ENCODE measurements at places on chromosomes 7 and 10.

- DNase-seq: no peak
Measured at GRCh38 chr7:127393368-127394058, 1.0 kb upstream of the ZNF800 start.

DNA sequence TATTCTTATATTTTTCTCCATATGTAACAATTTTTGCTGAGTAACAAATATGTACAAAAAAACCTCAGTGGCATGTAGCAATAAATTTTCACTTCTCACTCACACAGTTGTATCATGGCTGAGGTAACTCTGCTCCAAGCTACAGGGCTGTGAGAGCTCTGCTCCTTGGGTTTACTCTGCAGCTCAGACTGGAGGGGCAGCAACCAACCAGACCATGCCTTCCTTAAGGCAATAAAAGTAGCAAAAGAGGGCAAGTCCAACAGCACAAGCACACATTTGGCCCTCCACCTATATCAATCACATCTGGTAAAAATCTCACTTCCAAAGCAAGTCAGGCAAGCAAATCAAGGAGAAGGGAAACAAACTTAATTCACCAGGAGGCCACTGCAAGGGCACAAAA, 102.9 kb downstream of the CRPPA start:
- DNase-seq: no peak

DNA sequence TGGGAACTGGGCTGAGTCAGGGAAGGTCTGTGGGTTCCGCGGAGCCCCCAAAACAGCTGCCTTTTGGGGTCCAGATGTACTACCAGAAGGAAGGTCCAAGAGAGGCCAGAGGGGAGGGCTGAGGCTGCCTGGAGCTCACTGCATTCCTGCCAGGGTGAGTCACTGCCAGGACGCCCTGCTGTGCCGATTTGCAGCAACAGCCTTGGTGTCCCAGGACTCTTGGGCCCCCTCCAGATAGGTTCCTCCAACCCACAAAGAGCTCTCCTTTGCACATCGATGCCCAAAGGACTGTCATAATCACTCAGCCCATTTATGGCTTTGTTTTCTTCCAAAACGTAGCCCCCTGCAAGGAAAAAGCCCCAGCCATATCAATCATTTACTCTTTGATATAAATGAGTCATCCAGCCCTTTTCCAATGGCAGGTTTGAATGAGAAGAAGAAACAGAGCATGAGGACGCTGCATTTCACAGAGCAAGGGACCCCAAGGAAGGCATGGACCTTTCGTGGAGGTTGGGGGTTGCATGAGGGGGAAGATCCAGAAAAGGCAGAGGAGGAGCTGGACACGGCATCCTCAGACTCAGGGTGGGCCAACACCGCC, 32.2 kb upstream of the COL13A1 start:
- no peak for DNase-seq

DNA sequence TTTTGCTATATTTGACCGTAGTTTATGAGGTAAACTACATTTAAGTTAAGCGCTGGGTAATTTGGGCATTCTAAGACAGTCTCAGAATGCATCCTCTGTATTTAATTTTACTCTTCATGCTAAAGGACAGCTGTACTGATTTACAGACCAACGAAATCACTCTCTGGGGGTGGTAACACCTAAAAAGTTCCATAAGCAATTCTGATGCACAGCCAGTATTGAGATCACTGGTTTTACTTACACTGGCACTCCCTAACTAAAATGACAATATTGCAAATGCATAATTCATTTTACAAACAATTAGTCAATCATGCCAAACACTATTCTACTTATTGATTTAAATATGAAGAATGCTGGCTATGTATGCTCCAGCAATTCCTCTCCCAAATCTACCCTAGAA, 102.3 kb downstream of the SRPK2 start:
- DNase-seq: no peak

DNA sequence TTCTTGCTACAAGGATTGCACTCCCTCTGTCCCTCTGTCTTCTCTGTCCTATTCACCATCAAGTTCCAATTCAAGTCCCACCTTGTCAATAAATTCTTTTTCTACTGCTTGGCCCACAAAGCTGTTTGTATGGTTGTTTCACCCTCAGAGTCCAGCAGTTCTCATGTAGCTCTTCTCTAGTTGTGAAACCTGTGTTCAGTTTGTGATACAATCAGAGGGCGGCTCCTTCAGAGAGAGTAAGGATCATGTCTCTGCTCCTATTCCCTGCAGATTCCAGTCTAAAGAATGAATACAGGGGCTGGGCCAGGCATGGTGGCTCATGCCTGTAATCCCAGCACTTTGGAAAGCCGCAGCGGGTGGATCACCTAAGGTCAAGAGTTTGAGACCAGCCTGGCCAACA, 126.6 kb upstream of the BET1 start:
- no peak for DNase-seq

DNA sequence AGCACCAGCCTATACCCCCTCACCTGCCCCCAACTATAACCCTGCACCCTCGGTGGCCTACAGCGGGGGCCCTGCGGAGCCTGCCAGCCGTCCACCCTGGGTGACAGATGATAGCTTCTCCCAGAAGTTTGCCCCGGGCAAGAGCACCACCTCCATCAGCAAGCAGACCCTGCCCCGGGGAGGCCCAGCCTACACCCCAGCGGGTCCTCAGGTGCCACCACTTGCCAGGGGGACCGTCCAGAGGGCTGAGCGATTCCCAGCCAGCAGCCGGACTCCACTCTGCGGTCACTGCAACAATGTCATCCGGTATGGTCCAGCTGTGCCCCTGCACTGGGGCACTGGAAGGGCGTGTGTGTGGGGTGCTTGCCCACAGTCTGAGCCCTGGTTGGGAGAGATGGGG, 40.0 kb upstream of the BMPR1A start:
- no peak for DNase-seq

DNA sequence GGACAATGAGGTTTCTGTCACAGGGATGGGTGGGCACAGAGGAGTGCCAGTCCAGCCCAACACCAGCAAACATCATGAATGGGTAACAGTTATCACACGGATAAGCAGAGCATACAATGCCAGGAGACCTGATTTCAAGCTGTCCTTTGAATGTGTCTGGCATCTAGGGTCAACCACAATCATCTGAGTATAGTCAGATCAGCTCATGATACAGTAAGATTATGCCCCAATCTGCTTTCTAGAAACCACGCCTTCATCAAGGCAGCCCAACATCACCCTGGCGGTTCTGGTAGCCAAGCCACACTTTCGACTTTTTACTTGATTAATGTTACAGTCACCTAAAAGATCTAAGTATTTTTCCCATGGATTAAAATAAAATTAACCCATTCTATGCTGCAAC, 10.5 kb downstream of the FAM171A1 start:
- no peak for DNase-seq

DNA sequence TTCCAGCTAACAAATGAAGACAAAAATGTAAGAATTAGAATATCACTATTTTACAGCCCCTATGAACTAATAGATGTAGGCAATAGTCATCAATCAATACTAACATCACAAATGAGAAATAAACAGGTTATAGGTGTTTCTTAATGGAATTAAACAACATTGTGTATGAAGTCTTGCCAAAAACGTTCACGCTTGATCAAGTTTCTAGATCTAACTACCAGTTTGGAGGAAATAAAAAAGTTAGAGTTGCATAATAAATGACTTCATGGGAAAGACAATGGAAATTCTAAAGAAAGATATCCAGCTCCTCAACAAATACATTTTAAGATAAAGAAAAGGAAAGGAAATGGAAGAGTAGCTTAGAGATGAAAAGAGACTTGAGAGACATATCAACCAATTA, 19.7 kb downstream of the TAC1 start:
- no peak for DNase-seq

DNA sequence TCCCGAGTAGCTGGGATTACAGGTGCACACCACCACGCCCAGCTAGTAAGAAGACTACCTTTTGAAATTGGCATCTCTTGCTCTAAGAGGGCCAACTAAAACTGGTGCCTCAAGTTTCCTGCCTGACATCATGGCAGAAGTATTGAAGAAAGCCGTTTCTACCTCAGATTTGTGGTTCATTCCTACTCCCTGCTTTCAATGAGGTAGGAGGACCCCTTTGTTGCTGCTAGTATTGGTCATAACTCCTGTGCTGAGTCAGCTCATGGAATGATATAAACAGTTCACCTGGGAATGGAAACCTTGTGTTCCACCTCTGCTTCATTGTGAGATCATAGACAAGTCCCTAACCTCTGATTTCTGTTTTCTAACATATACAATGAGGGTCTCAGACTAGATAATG, 82.8 kb downstream of the CDK6 start:
- no peak for DNase-seq

- no peak for DNase-seq
Measured at GRCh38 chr10:58282615-58283014, 13.7 kb downstream of the CISD1 start.

- no peak for DNase-seq
Measured at GRCh38 chr10:58554316-58554715, 41.6 kb downstream of the BICC1 start.

DNA sequence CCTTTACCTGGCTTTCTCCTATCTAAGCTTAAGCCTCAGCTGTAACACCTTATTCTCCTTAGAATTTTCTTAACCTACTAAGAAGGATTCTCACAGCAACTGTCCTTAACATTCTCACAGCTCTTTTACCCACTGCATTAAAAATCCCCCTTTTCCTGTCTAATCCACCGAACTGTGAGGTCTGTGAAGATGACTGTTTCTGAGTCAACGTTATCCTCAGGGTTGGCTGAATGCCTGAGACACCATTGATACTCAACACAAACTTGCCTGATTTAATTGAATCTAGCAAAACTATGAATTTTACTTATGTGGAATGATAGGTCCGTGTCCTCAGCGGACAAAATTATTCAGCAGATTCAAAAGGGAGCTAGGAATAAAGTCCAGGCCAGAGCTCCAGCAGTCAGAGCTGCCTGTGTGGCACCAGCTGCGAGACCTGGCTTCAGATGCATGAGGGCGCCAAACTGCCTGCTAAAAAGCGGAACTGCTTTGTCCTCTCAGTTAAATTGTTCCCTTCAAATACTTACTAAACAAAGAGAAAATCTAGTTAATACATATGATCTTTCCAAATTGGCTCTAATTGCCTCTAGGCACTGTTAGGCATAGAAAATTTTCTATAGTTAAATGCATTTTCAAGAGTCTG, 33.4 kb upstream of the VWDE start:
- no peak for DNase-seq

DNA sequence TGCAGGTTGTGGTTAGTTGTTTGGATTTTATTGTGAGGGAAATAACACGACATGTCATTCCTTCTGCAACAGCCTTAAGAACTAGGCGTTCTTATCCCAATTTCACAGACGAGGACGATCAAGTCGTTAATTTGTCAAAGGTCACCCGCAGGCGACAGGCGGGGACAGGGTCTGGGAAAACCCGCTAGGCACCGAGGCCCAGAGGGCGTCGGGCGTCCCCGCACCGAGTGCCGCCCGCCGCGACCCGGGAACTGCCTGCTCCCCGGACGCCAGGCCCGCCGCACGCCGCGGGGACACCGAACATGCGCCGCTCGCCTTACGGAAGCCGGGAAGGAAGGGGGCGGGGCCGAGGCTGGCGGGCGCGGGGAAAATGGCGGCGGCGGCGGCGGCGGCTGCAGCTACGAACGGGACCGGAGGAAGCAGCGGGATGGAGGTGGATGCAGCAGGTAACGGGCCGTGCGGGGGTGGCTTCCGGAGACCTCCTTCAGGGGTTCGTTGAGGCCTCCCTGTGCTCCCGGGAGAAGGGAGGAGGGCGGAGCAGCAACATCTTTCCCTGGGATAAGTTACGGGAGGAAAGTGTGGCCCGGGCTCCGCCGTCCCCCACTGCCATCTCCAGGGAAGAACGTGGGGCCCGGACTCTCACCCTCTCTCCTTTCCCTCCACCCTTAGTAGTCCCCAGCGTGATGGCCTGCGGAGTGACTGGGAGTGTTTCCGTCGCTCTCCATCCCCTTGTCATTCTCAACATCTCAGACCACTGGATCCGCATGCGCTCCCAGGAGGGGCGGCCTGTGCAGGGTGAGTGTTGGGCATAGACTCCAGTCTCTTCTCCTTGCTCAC, at the start of gene COPS6:
TSS of gene COPS6 (plus strand) at position 349 of the 837 bp plus-strand sequence. CDS start at position 371, 22 bp downstream.
- DNase-seq: peak; percentile 81

DNA sequence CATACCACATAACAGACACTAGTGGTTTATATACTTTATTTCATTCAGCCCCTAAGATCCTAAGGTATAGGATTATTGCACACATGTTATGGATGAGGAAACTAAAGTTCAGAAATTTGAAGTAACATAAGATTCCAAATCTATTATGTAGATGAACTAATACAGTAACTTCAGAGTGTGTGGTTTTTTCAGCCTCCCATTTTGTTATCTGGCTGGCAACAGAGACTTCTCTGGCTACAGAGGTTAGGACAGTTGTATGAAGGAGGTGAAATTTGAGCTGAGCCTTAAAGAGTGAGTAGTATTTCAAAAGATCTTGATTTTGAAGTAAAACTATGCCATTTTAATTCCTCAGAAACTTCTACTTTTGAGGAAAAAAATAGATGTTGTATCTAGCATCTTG, 125.4 kb downstream of the MAPK8 start:
- DNase-seq: no peak

GRCh38 chr7:110210941-110211608, 879.9 kb upstream of the LRRN3 start:
- no peak for DNase-seq

DNA sequence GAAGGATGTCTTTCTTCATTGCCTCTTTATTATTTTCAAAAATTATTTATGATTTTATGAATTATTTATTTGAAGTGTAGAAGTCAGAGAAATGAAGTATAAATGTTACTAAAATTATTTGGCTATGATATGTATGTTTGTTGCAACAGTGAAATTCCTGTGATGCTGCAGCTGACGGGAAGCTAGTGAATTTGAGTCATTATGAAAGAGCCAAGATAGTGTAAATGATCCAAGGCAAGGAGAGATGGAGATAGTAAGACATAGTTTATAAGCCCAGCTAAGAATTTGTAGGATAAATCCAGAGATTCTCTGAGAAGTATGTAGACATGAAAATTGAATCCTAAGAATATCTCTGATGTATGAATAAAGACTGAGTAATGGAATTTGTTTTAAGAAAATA, 30.8 kb downstream of the CASD1 start:
- no peak for DNase-seq

- DNase-seq: no peak
Measured at GRCh38 chr10:122149561-122150505, 121.3 kb upstream of the BTBD16 start.

- no peak for DNase-seq
Measured at GRCh38 chr7:33593611-33594010, 311.7 kb upstream of the BMPER start.

- DNase-seq: no peak
Measured at GRCh38 chr7:29063236-29063635, 83.1 kb downstream of the CPVL start.
